Activated B cell treated with CpG ODN at 0.5 μM for 24 hours (primary cell): ENCODE measurements at places on chromosomes 4 and X. TPM values are rescaled to one million over a fixed set of nuclear protein-coding genes. Genes with fewer than 3 reads are reported as not detected.

DNA sequence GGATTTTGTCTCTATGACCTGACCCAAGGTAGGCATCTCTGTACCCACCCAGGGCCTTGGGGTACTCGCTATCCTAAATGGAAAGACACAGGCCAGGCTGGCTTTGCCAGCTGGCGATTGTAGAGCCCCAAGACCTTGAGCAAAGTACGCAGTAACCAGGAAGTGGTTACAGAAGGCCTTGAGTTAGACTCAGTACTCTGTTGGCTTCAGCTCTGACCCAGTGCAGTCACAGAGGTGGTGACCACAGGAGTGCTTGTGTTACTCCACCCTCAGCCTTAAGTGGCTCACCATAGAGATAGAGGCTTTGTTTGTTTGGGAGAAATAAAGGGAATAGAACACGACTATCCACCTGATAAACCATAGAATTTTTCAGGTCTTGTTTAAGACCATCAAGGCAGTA is 880.5 kb upstream of the POU3F4 start:
- no peaks in the 10 kb centered on the region for H3K4me1 ChIP-seq
- no peak overlapping the region for H3K4me3 ChIP-seq
- no peaks in the 10 kb centered on the region for H3K36me3 ChIP-seq
- H3K27ac ChIP-seq: no peak overlapping the region

The FREM3 gene
- not detected in 2 replicates for total RNA-seq

The HSD17B10 gene
- total RNA-seq: 108 and 114 TPM in 2 replicates

DNA sequence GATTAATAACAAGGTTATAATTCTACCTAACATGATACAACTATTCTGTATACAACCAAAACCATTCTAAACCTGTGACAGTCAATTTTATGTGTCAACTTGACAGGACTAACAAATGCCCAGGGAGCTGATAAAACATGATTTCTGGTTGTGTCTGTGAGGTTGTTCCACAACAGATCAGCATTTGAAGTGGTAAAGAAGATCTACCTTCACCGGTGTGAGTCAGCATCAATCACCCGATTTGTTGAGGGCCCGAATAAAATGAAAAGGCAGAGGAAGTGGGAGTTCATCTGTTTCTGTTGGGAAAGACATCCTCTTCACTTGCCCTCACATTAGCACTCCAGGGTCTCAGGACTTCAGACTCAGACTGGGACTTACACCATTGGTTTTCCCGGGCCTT is 187.9 kb downstream of the MAB21L2 start:
- no peak for DNase-seq
- H3K27me3 ChIP-seq: no peaks in the 10 kb centered on the region
- peaks cover 14% of the 10 kb centered on the region for H3K36me3 ChIP-seq
- no peaks in the 10 kb centered on the region for H3K4me1 ChIP-seq

DNA sequence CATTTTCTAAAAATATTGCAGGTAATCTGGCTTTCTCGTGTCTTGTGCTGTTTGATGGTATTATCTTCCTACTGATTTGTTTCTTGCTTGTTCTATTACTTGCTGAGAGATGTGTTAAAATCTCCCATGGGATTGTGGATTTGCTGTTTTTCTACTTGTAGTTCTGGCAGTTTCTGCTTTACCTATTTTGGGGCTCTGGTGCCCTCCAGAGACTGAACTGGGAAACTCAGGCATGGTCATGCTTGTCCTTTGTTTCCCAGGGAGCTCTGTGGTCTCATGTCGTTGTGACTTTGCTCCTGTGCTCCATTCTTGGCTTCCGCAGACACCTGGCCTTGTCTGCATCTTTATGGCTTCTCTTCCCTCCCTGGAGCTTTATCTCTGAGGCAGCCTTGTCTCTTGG is 39.5 kb downstream of the NSD2 start:
- H3K27me3 ChIP-seq: no peaks in the 10 kb centered on the region
- no peak overlapping the region for H3K4me3 ChIP-seq
- H3K36me3 ChIP-seq: peaks cover 43% of the 10 kb centered on the region
- no peak for DNase-seq
- H3K4me1 ChIP-seq: no peaks in the 10 kb centered on the region
- H3K27ac ChIP-seq: no peak overlapping the region

DNA sequence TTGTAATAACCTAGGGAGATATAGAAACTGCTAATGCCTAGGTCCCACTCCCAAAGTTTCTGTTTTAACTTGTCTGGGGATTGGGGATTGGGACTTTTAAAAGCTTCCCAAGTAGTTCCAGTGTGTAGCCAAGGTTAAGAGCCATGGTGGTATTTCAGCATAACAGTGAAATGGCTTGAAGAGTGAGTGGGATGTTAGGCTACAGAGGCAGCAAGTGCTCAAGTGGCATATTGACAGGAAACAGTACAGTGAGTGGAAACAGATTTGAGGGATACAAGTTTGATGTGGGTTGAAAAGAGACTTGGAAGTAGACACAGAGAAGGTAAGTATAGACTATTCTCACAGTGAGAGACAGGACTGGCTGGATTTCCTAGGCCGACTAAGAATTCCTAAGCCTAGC is 217.6 kb upstream of the CNKSR2 start:
- no peak for DNase-seq
- no peaks in the 10 kb centered on the region for H3K4me1 ChIP-seq
- no peak overlapping the region for H3K4me3 ChIP-seq
- H3K27ac ChIP-seq: no peak overlapping the region
- no peaks in the 10 kb centered on the region for H3K27me3 ChIP-seq
- H3K36me3 ChIP-seq: no peaks in the 10 kb centered on the region

The GIMD1 gene
- total RNA-seq: not detected in 2 replicates

DNA sequence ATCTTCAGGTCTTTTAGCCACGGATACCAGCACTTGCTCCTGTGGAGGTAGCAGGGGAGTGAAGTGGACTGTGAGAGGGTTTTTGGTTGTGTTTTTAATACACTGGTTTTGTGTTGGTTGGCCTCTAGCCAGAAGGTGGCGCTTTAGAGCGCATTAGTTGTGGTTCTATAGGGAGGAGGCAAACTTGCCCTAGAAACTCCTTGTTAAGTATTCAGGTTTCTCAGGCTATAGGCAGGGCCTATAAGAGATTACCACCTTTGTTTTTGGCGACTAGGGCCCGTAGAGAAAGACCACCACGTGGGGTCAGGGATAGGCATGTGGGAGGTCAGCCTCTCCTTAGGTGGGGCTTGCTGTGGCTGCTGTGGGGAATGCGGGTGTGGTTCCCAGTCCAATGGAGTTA is 221.6 kb upstream of the SPANXN4 start:
- DNase-seq: no peak
- no peaks in the 10 kb centered on the region for H3K27me3 ChIP-seq
- no peaks in the 10 kb centered on the region for H3K4me1 ChIP-seq
- H3K27ac ChIP-seq: no peak overlapping the region

The KLF8 gene
- 15.2 and 17.8 TPM in 2 replicates for total RNA-seq
